Dermis microvascular lymphatic vessel endothelial cell (primary cell): ENCODE measurements at places on chromosomes 5 and 9.

DNA sequence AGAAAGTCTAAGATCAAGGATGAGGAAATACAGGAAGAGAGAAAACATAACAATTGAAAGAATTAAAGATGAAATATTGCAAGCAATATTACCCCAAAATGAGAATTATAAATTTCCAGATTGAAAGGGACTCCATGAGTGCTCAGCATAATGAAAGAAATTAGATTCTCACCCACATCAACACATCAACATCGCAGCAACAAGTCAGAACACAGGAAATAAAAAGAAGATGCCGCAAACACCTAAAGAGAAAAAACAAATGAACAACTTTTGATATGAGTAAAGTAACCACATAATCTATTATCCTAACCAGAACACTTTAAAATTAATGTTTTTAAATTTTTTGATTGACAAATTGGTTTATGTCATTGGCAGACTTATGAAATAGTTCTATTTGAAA lies 318.3 kb upstream of the PTGER4 start:
- DNase-seq = no peak

GRCh38 chr9:22044583-22044982 lies 35.5 kb upstream of the CDKN2B start:
- DNase-seq = peak; percentile 81

GRCh38 chr9:109369285-109369684 lies 48.4 kb upstream of the EPB41L4B start:
- DNase-seq = no peak

DNA sequence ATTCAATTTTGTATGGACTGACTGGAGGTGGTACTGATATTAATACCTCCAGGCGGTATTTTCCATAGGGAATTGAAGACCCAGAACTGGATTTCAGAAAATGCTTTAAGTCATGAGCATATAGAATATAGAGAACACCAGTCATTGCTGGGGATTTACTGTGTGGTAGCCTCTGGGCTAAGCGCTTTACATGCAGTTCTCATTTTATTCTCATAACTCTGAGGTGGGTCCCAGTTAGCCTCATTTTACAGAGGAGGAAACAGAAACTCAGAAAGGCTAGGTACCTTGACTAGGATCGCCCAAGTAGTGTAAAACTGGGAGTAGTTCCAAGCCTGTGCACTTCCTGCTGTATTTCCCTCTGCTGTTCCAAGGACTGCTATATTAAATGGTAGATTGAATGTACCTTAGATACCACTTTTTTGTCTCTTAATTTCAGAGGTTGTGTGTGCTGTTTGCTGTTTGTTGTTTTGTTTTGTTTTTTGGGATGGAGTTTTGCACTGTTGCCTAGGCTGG lies 13.8 kb downstream of the SLC44A1 start:
- DNase-seq = no peak

DNA sequence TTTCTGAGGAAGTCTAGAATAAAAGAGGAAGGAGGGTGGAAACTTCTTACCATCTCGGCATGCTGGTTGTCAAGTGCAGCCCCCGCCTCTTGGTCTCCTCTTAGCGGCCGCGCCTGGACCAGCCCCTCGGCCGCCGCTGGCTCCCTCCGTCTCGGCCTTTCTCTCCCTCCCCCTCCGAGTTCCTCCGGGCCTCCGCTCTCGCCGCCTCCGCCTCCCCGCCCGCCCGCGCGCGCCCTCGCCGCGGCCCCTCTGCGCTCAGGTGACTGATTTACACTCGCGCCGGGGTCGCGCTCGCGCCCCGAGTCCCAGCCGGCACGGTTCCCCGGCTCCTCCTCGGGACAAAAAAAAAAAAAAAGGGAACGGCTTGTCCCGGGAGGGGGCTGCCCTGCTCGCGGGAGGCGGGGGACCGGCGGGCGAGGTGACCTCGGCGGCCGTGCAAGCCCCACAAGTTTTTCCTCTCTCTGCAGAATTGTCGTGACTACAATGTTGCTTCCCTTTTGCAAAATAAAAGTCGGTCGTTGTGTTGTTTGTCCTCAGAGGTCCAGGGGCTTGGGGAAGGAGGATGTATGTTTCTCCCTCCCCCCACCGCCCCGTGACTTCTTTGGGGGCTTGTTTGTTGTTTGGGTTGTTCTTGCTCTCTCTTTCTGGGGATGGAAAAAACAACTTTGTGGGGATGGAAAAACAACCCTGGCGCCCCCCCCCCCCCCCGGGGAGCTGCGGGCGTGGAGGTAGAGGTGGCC lies at the start of gene BNC2:
Gene BNC2, minus strand, starts transcription at position 75 of the 740 bp plus-strand sequence. Its CDS starts 22 bp downstream, at position 53.
- no peak for DNase-seq

DNA sequence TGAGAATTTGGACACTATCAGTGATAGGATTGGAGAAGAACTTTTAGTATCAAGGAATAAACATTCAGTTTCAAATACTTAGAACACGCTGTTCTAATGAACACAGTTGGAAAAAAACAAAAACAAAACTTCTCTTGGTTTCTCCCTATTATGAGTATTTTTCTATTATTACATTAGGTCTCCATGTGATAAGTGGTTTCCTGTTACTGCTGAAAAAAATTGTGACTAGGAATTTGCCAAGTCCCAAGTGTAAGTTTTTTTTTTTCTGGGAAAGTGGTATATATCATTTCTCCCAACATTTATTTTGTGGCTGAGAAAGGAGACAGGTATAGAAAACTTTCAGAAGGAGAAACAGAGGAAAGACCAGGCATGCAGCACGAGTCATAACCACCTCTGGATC lies 41.1 kb downstream of the PCSK1 start:
- DNase-seq = peak; percentile 59

DNA sequence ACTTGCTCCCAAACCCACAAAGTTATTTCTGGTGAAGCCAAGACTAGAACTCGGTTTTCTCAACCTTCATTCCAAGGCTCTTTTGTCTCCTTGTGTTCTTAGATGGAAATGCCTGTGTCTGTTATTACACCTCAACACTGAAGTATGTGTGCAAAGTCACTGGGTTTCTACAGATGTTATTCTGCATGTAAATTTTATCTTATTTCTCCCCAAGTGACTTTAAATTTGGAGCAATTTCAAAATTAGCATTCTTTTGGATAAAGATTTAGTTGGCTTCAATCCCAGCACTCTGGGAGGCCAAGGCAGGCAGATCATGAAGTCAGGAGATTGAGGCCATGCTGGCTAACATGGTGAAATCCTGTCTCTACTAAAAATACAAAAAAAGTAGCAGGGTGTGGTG lies 104.4 kb upstream of the GNA14 start:
- no peak for DNase-seq

DNA sequence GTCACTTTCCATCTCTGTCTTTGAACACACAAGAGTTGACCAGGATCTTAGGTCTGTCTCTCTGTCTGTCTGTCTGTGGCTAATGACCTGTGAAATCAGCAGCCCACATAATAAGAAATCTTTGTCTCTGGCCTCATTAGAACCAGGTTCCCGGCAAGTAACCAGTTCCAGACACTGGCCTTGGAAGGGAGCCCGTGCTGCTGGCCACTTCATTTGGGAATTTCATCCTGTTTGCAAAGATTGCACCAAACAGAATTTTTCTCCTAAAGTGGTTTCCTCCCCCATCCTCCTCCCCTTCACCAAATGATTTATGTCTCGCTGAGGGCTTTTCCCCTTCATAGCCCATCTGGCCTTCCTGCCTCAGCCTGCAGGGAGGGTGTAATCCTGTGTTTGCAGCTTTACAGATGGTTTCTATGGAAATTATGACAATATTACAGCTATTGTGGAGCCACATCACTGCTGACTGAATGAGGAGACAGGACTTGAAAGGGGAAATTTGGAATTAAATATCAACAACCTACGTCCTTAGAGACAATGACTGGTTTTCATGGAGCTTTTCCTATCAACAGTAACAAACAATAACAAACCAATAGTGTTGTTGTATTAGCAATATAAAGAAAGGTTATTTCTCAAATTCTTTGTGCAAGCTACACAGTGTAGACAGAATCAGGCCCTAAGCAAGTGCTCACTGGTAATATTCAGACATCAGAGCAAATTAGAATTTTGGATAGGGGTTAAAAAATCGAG lies 25.7 kb downstream of the DPYSL3 start:
- peak; percentile 99 for DNase-seq

- no peak for DNase-seq
Measured at GRCh38 chr9:76232861-76233489, 161.3 kb downstream of the RFK start.

GRCh38 chr5:138083702-138084101 lies at the start of gene WNT8A:
Gene WNT8A, plus strand, starts transcription at chr5:138084033. Its CDS starts 95 bp downstream, at chr5:138084128.
- DNase-seq = no peak

DNA sequence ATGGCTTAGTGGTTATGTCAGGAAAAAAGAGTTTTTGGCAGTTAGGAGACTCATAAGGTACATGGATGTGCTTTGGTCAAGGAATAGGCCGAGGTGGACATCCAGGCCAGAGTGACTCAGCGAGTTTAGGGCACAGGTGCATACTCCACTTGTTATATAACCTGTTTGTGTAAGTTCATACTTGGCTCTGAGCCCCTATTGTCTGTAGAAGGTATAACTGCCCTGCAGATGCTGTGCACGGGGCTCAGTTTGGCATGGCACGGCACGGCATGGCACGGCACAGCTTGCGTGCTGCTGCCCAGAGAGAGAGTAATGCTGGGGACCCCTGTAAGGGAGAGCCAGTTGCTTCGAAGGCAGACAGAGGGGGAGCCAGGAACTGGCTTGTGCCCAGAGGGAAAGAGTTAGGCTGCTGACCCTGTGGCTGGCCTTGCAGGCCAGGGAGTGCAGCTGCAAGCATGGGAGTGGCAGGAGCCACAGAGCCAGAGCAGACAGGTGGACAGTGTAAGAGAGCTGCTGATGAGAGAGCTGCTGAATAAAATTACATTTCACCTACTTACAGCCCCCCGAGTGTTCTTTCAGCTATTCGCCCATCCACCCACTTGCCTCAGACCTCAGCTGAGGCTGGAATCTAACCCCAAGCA lies 32.2 kb downstream of the GCNT4 start:
- no peak for DNase-seq

DNA sequence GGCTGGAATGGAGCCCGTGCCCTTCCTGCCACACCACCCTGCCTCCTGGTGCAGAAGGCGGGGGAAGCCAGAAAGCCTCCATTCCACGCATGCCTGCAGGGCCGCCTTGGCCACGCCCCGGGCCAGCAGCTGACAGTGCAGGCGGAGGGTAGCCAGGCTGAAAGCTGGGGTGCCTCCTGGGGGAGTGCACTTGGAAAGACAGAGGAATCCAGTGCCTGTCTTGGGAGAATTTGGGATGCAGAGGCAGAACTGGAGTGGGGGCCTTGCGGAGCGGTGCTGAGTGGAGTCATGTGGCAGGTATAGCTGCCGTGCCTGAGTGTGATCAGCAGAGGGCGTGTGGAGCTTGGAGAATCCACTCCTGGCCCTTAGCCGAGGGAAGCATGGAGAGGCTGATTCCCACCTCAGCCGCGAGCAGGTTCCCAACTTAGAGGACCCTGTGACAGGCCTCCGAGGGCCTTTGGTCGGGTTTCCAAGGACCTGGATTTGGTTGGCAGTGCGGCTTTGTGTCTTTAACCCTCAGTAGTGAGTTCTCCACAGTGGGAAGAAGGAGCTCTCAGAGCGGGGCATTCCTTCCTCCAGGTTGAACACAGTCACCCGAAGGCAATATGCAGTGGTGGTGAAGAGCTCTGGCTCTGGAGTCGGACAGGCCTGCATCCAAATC lies 9.1 kb upstream of the URM1 start:
- peak; percentile 69 for DNase-seq

DNA sequence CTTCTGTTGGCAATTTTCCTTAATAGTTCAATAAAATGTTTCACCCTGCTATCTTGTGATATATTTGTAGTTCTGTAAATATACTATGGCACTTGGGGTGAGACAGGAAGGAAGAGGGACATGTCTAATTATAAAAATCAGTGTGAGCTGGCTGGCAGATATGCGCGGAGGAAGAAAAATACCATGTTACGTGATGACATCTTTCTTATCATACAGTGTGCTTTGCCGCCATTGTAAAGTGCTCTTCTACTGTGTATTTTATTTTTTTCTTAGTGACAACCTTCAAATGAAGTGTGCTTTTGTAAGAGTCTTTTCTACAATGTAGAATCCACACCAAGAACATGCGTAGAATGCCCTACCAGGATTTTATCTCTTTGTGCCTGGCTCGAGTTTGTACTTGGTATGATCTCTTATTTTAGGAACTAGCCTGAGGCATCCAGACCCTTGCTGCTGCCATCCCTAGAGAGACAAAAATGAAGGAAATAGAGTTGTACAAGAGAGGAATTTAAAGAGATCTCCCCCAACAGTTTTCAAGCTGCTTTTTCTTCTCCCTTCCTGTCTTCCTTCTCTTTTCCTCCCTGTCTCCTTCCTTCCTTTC lies 46.7 kb upstream of the RIOK2 start:
- DNase-seq = no peak

- DNase-seq = no peak
Measured at GRCh38 chr5:139903450-139903794, 107.8 kb downstream of the PSD2 start.

GRCh38 chr9:33818847-33819500 lies 2.0 kb downstream of the UBE2R2 start:
- DNase-seq = no peak

GRCh38 chr5:142915813-142916424 lies 145.7 kb downstream of the ARHGAP26 start:
- no peak for DNase-seq

- no peak for DNase-seq
Measured at GRCh38 chr9:132994410-132995120, 16.1 kb downstream of the GFI1B start.

DNA sequence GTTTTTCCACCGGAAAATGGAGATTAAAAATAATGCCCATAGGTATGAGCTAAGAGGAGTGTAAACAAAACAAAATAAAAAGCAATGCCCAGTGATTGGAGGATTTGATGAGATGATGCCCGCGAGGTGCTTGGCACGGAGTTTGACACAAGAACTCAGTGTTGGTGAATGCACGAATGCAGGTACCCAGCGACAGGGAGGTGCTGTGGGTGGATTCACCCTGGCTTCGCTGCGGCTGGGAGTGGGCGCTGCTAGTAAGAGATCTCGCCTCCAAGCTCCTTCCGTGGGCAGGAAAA lies 526 bp upstream of the STXBP1 start:
- DNase-seq = no peak

DNA sequence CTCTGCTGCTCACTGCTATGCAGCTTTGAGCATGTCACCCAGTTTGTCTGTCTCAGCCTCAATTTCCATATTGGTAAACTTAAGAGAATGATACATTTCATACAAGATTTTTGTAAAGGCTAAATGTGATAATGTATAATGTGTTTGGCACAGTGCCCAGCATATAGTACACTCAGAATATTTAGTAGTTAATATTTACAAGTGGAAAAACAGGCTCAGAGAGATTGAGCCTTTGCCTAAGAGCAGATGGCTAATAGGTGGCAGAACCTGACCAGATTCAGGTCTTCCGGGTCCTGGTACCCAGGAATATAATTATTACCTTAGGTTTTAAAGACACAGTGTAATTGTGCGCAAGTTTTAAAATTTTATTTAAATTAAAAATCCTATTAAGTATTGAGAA lies 46.8 kb upstream of the KIAA1958 start:
- no peak for DNase-seq
